ENCODE measurements at places on chromosomes 6 and 20. TPM values are rescaled to one million over a fixed set of nuclear protein-coding genes. Genes with fewer than 3 reads are reported as not detected.
A peak's percentile ranks its signal among the peaks of the same experiment; 100 is the strongest.

- DNase-seq, result no peak
These were observed 177.0 kb upstream of the PRDM1 start for GRCh38 chr6:105909106-105909505.

- DNase-seq, result no peak
These were observed 150.0 kb downstream of the RNASET2 start for GRCh38 chr6:166806217-166806838.

DNA sequence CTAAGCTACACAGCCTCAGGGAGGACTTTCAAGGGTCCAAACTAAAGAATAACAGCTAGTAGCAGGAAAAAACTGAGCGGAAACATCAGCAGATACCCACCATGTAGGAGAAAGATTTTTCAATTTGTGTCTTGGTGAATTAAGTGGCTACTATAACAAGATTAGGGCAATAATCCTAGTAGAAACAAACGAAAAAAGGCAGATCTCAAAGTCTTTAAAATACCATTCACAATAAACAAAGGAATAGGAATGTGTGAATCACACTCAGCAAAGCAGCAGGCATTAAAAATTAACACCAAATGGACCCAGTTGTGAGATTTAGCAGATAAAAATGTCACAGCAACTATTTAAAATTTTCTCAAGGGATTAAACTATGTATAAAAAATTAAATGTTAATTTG is 761.2 kb downstream of the TENT5A start:
- DNase-seq, result no peak

DNA sequence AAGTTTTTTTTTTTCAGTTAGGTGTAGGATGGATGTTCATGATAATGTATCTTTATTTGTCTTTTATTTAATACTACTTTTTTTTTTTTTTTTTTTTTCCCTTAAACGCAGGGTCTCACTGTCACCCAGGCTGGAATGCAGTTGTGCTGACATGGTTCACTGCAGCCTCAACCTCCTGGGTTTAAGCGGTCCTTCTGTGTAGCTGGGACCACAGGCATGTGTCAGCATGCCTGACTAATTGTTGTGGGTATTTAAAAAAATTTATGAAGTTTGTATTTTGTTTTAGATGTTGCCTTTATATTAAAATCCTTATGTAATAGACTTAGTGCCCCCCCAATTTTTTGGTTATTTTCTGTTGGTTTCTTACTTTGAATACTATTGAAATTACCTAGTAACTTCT is 42.6 kb downstream of the NCOA3 start:
- DNase-seq, result no peak

- DNase-seq, result peak; percentile 80
These were observed 11.0 kb downstream of the TSPYL1 start for GRCh38 chr6:116268589-116269293.

GRCh38 chr20:64156136-64156885 is 7.9 kb upstream of the MYT1 start:
- DNase-seq, result peak; percentile 33

- DNase-seq, result no peak
These were observed 13.5 kb downstream of the KCNK17 start for GRCh38 chr6:39300739-39301138.

GRCh38 chr6:170182093-170182780 is 108.6 kb downstream of the DLL1 start:
- DNase-seq, result no peak

DNA sequence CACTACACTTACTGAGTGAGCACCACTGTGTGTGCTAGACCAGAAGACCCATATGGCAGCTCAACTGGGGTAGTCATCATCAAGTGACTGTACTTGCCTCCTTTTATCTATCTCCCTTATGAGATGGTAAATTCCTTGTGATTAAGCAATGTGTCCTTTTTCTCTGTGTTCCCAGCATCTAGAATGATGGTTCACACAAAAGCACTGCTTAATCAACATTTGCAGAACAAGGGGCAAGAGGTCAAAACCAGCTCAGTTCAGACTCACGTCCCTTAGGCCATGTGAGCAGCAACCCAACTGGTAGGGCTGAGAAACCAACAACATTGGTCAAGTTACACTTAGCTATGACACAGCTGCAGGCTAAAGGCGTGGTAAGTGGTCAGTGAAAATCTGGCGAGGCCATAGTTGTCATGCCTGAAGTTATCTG is 10.0 kb downstream of the TRAM2 start:
- peak; percentile 75 for DNase-seq

- no peak for DNase-seq
These were observed 272.9 kb downstream of the PRL start for GRCh38 chr6:22023937-22024336.

- no peak for DNase-seq
These were observed 949.9 kb upstream of the FLRT3 start for GRCh38 chr20:15287329-15287728.

DNA sequence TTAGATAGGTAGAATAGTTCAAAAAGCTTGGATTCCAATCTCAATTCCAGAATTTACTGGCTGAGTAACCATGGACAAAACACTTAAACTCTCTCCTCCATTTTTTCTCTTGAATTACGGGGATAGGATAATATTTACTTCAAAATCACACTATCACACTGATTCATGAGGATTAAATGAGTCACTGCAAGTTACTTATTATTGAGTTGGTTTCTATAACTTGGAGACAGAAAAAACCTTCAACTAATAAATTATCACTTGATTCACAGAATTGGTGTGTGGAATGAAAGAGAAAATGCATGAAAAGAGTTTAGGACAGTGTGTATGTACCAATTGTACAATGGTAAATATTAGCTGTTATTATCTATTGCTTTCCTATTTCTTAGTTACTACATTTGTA is 585.2 kb downstream of the PHF3 start:
- DNase-seq, result no peak

GRCh38 chr20:33636776-33637175 is 25.4 kb upstream of the C20orf144 start:
- no peak for DNase-seq

- no peak for DNase-seq
These were observed 173.6 kb downstream of the CDC5L start for GRCh38 chr6:44561060-44561623.

DNA sequence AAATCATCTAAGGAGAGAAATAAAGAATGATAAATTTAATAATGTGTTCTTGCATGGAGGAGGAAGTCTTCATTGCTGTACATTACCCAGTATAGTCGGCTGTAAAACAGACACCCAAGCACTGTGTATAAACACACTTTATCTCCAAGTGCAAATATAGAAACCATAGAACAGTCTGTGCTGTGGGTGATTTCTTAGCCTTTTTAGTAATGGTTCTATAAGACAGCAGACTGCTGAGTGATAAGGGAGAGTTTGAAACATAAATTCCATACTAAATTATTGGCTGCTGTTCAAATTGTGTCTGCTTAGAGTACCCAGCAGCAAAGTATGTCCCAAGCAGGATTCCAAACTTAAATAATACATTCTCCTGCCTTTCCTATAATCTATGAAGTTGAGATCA is 4.6 kb downstream of the FILIP1 start:
- no peak for DNase-seq

GRCh38 chr20:51727872-51728271 is 40.3 kb downstream of the ATP9A start:
- no peak for DNase-seq

DNA sequence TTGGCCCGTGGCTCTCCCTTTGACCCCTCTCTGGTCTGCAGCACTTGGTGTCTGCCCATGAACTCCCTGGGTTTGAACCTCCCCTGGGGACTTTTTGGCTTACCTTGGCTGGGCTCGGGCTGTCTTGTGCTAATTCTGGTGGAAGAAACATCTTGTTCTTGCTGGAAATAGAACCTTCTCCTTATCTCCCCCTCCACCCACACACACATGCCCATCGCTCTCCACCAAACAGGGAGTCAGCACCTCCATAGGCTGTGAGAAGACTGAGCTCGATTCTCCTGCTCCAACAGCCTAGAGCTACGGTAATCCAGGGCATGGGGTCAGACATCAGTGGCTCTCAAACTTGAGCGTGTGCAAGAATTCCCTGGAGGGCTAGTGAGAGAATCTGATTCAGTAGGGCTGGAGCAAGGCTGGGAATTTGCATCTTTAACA is 114.4 kb upstream of the SLC22A23 start:
- no peak for DNase-seq

DNA sequence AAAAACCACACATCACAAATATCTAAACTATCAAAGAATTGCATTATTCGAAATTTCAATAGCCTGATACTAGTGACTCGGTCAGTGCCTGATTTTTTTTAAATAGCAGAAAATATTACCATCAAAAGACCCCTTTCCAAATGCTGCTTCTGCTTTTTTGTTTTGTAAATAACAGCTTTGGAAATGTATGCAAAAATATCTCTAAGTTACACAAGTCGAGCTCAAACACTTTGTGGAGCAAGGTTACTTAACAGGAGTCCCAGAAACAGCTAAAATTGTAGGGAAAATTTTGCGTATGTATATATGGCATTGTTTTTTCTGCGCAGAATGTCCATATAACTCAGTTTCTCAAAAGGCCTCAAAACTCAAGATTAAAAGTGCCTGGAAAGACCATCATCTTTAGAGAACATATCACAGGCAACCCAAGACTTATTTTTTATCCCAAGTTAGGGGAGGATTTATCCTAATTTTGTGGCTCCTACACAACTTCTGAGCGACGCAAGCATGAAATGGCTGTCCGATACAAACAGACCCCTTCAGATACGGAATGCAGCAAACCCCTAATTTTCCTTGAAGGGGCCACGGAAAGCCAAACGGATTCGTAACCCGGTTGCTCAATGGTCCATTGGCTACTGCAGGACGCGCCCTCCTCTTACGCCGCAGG is 1.3 kb downstream of the CEP85L start:
- peak; percentile 62 for DNase-seq

DNA sequence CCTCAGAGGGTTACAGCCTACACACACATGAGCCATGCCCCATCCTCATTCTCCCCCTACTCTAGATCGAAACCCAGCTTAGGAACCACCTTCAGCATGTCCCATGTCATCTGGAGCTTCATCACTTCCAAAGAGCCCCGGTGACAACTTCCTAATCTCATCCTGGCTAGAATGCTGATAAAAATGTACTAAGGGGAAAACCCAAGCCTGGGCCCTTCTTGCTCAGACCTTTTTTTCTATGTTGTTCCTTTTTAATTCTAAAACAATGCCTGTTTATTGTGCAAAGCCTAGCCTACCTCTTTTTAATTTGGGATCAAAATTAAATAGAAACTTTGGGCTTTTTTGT is 44.1 kb upstream of the NT5E start:
- peak; percentile 11 for DNase-seq

- DNase-seq, result no peak
These were observed 32.3 kb upstream of the LAMA4 start for GRCh38 chr6:112286500-112287144.

GRCh38 chr6:122130026-122130348 is 269.5 kb upstream of the HSF2 start:
- DNase-seq, result no peak

DNA sequence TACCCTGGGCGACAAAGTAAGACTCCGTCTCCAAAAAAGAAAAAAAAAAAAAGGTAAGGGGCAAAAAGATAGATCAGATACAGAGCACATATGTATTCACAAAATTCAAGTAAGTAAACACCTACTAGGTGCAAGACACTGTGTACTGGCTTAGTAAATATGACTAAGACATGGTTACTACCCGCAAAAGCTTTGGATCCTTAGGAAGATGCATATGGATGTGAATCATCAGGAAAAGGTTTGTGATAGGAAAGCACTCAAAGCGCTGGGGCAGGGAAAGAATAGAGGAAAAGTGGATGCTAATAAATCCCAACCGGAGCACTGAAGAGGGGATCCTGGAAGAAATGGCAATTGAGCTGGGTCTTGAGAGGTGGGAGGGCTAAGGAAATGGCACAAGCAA is 118.8 kb upstream of the FAM184A start:
- no peak for DNase-seq

DNA sequence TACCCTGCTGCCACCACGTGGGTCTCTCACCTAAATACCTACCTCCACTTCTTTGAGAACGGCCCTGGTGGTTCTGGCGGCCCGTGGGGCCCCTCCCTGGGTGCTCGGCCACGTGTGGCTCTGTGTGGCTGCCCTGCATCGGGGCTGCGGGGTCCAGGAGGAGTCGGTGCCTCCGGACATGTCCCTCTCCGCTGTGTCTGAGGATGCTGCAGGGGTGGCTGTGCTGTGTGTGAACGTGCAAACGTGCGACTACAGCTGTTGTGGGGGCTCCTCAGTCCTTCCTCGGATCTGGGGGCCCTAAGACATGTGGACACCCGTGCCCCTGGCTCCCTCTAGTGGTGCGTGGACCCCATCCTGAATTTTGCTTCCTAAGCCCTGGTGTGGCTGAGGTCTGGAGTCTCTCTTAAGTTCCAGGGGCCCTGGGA is 691.8 kb downstream of the QKI start:
- DNase-seq, result peak; percentile 10

DNA sequence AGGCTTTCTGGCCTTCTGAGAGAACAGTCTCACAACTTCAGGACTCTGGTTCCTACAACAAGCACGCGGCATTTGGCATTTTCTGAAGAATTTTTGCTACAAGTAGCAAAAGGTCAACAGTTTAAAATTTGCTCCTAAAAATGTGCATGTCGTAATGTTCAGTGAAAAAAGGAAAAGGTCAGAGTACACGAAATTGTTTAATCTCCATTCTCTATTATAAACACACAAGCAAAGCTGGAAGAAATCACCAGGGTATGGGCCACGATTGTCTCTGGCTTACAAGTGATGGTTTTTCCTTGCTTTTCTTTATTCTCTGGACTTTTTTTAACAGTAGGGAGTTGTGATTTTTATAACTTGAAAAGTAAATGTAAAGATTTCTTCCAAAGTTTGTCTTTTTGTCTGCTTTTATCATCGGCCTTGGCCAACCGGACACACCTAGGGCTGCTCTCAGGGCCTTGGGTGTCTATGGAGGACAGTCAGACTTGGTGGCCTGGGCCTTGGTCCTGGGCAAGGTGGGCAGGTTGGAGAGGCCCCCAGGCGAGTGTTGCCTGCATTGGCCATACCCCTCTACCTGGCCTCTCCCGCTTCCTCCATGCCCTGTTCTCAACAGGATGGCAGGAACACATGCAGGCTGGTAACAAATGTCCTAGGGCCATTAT is 32.4 kb downstream of the PLEKHG1 start:
- DNase-seq, result no peak

The GRM1 gene
- total RNA-seq, result under 0.01 TPM

The RRAGD gene
- total RNA-seq, result 0.60 TPM

The CFAP61 gene
- not detected for total RNA-seq

The RAD21L1 gene
- total RNA-seq, result not detected

The SLC17A1 gene
- not detected for total RNA-seq

The RHAG gene
- total RNA-seq, result not detected

The CCDC28A gene
- 13.7 TPM for total RNA-seq

The SPDEF gene
- total RNA-seq, result not detected

The CRYBG1 gene
- 7.4 TPM for total RNA-seq

The SYCP2 gene
- 1.2 TPM for total RNA-seq

The ABHD16B gene
- not detected for total RNA-seq

The C20orf141 gene
- not detected for total RNA-seq

The MICB gene
- total RNA-seq, result 5.0 TPM

The HTR1E gene
- total RNA-seq, result not detected

All from lung microvascular endothelial cell (primary cell).